Suprapubic skin (tissue), 4 donors: ENCODE measurements at places on chromosomes 13 and 19. TPM values are rescaled to one million over a fixed set of nuclear protein-coding genes. Genes with fewer than 3 reads are reported as not detected.

GRCh38 chr13:112346173-112346898 lies 29.8 kb upstream of the SPACA7 start:
- DNase-seq = no peak

- DNase-seq = no peak
Measured at GRCh38 chr19:4267901-4268815, 10.9 kb upstream of the SHD start.

GRCh38 chr19:39846678-39847486 lies 703 bp upstream of the FBL start:
- no peak for DNase-seq

APBA3 gene
- total RNA-seq = 55.0 TPM

GRCh38 chr19:46365561-46365960 lies 18.7 kb downstream of the PPP5C start:
- DNase-seq = no peak

NDUFA3 gene
- 28.9 TPM for total RNA-seq

FLT1 gene
- total RNA-seq = 3.8 TPM

DCLK1 gene
- 16.5 TPM for total RNA-seq

GRCh38 chr19:49812997-49813861 lies at the start of gene FUZ:
Gene FUZ, minus strand, starts transcription at chr19:49813292. Its CDS starts 186 bp downstream, at chr19:49813106.
- DNase-seq = peak; percentile 99

- no peak for DNase-seq
Measured at GRCh38 chr13:25493931-25494640, 122.3 kb downstream of the ATP8A2 start.

- no peak for DNase-seq
Measured at GRCh38 chr13:29923554-29924481, 73.4 kb upstream of the UBL3 start.

DNA sequence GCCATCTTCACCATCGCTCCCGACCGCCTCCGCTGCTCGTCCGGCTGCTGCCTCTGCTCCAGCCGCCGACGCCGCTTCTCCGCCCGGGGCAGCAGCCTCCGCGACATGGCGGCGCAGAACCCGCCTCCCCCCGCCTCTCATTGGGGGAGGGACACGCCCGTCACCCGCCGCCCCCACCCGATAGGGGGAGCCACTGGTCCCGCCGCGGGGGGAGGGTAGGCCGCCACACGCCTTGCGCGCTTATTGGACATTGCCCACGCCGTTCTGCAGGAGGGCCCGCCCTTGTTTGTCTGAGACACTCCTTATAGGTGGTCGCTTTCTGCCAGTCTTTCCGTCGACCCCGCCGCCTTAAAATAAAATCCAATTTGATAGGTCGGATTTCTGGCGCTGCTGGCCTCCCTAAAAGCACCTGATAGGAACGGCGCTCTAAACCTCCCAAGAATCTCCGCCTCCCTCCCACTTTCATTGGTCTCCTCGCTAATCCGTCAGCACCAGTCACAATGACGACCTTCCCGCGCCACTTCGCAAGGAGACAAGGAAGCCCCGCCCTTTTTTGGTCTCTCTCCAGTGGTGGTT lies at the start of gene HNRNPL:
TSS of gene HNRNPL (minus strand) at position 127 of the 576 bp plus-strand sequence. CDS start at position 107, 20 bp downstream.
- peak; percentile 100 for DNase-seq

GRCh38 chr19:50833802-50834167 lies 411 bp upstream of the KLK15 start:
- no peak for DNase-seq

WDR87 gene
- total RNA-seq = not detected

GRCh38 chr13:102654756-102655155 lies 40.1 kb downstream of the METTL21C start:
- no peak for DNase-seq

DNA sequence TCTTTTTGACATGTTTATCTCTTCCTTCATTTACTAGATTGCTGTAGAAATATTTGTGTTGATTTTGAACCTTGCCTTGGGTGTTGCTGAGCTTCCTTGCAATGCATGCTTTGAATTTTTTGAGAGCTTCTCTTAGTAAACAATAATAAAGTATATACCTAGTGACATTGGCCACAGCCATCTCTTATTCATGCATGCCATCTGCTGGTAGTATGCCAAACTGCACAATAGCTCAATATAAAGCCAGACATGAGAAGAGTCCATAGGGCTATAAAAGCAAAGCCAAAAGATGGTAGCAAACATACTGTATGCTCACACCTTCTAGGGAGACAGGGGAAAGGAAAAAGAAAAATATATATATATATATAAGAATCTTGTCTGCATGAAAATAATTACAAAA lies 18.9 kb upstream of the ZSCAN5A start:
- no peak for DNase-seq
